Hypothalamus (tissue), 51 donors: ENCODE measurements at places on chromosomes 11 and 22.

- DNase-seq, result no peak
Measured at GRCh38 chr11:129625930-129626329, 189.7 kb upstream of the TMEM45B start.

GRCh38 chr11:31477528-31478222, 31.7 kb downstream of the IMMP1L start:
- DNase-seq, result no peak

GRCh38 chr11:121766991-121767390, 314.2 kb upstream of the SORL1-AS1 start:
- DNase-seq, result no peak

DNA sequence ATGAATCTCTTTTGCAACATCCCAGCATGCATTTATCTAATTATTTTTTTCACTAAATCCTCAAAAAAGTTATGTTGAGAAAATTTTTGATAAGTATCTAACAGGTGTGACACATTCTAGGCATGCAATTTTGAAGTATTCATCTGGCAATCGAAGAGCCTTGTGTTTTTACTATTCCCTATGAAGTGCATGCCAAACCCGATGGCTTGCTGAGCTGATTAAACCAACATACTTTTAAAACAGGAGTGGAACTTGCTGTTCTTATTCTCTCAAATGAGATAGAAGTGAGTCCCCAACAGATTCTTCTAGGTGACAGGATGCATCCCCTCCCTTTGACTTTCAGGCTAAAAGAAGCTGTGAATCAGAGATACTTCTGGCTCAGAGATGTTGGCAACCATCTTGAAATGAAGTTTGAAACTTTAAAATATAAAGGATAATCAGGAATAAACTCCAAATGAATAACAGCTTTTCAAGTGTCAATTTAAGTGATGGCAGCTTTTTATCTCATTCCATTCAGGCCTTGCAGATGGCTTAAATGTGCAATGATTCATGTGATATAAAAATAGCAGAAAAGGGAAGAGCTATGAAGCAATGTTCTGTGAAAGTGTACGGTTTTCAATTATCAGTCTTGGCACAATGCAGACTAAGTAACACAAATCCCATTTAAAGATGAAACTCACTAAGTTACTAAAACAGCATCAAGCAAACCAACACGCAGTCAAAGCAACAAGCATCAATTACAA, 67.7 kb downstream of the APOL5 start:
- no peak for DNase-seq

- DNase-seq, result no peak
Measured at GRCh38 chr11:82782825-82783374, 49.2 kb upstream of the FAM181B start.

GRCh38 chr11:66020618-66021357, 5.5 kb downstream of the CATSPER1 start:
- DNase-seq, result no peak

GRCh38 chr11:35324183-35324886, 95.0 kb downstream of the SLC1A2 start:
- no peak for DNase-seq

DNA sequence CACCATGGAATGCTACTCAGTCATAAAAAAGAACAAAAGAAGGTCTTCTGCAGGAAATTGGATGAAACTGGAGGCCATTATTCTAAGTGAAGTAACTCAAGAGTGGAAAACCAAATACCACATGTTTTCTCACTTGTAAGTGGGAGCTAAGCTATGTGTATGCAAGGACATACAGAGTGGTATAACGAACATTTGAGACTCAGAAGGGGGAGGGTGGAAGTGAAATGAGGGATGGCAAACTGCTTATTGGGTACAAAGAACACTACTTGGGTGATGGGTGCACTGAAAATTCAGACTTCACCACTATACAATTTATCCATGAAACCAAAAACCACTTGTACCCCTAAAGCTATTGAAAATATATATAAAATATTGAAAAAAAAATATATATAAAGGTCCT, 13.4 kb upstream of the CAT start:
- no peak for DNase-seq

DNA sequence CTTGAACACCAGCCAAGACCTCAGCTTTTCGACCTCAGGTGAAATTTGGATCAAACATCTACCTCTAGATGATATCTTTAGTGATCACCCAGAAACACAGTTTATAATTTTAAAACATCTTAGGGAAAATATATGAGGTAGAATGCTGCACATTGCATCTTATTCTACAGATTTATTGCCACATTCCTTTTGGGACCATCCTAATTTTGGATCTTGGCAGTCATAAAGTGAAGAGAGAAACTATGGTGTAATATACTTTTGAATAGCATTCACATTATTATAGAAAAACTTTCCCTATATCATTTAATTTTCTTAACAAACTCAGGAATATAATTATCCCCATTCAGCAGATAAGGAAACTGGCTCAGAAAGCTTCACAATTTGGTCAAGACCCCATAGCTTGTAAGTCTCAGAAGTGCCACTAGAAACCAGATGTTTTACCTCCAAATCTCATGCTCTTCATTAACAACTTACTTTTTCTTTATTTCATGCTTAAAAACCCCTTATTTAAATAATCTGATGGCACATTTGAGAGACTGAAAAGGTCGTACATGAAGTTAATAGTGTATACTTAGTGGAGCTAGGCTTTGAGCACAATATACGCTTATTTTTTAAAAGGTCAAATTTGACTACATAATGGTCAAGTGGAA, 199.2 kb upstream of the CTSC start:
- no peak for DNase-seq

DNA sequence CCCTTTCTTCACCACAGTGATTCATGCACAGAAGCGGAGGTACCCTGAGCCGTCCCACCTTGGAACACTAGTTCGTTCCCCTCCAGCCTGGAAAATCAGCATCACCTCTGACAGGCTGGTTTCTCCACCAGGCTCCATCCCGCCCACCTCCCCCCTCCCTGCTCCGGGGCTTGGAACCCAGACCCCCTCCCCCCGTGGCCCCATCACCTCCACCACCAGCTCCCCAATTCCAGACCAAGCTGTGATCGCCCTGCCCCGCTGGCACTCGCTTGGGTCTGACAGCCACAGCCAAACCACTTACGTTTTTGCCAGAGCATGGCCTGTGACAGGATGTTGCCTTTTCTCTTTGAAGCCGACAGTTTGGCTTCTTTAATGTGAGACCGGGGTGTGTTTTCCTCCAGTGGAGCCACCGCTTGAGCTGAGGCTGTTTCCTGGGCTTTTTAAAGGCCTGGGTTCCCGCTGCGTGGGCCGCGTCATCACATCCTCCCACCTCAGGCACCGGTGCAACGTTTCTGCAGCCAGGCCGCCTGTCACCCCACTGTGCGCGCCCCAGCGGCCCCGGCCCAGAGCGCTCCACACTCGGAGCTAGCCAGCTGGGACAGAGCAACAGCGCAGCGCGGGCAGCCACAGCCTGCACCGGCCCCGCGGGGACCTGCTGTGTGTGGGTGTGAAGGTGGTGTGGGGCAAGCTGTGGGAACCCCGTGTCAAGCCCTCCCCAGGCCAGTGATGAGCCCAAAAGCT, at the start of gene POU2AF1:
TSS of gene POU2AF1 (minus strand) at position 415 of the 741 bp plus-strand sequence. CDS start at position 317, 98 bp downstream.
- DNase-seq, result no peak

DNA sequence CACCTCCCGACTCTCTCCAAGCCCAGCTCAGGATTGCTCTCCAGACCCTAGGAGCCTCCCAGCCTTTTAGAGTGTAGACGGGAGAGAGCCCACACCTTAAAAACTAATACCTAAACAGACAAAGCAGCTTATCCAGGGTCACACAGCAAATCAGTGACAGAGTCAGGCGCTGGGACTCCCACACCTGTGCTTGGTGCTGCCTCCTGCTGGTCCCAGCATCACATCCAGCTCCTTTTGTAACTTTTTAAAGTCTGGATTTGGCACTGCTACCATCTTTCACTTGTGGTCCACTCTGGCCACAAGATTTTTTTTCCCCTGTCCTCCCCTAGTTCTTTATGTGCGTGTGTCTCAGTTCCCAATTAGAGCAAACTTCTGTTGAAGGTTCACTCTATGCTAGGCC, 4.7 kb downstream of the ANO1 start:
- no peak for DNase-seq

GRCh38 chr11:129145276-129145675, 46.8 kb downstream of the ARHGAP32 start:
- no peak for DNase-seq

GRCh38 chr22:47449508-47450270, 687.2 kb downstream of the TBC1D22A start:
- DNase-seq, result no peak

- DNase-seq, result no peak
Measured at GRCh38 chr11:81497202-81497804, 1236.4 kb downstream of the FAM181B start.

- DNase-seq, result no peak
Measured at GRCh38 chr11:8100158-8100557, 19.1 kb downstream of the TUB start.

GRCh38 chr22:48500471-48501230, 1327.0 kb downstream of the BRD1 start:
- DNase-seq, result no peak

- no peak for DNase-seq
Measured at GRCh38 chr11:57049749-57050148, 61.0 kb downstream of the OR5AK2 start.

DNA sequence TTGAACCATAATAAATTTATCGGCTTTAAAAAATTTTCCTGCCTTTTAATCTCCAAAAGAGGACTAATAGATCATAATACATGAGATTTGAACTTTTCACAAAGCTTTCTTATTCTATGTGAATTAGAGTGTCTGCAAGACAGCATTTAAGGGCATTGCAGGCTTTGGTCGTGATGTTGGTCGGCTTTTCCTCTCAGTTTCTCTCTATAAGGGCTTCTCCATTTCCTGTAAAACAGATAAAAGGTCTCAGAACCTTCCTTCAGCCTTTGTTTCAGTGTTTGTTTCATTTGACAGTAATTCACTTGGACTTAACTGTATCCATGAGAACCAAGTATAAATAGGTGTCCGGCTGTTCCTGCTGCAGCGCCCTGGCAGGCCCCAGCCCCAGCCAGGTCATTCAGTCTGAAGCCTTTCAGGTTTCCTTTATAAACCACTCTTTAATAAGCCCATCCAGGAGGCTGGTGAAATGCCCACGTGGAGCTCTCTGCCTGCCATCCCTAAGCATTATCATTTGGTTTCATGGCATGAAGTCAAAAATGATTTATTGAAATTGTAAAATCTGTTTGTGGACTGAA, 37.2 kb upstream of the ADSL start:
- DNase-seq, result no peak

DNA sequence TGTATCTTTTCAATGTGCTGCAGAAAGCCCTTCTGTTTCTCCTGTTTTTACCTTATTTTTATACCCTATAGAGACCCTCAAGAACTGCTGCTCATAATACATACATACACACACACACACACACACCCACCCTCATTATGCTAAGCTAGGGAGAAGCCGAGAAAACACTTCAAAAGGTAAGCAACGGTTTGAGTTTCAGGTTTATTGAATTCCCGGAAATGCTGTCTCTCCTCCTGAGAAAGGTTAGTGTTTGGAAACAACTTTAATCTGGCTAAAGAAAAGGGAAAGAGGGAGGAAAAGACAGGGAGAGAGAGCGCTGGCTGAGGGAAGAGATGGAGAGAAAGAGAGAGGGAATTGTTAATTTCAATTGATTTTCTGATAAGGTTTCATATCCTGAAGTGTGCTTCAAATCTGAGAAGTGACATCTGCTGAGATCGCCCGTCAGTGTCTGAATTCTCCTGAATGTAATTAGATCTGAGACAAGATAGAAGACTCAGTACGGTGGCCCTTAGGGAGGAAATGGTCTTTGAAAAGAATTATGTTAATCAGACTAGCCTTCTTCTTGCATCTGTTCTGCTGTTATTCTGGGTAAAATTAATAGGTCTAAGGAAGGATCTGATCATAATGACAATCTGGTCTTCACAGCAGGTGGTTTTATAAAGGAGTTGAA, 169.1 kb downstream of the NXPE2 start:
- no peak for DNase-seq

DNA sequence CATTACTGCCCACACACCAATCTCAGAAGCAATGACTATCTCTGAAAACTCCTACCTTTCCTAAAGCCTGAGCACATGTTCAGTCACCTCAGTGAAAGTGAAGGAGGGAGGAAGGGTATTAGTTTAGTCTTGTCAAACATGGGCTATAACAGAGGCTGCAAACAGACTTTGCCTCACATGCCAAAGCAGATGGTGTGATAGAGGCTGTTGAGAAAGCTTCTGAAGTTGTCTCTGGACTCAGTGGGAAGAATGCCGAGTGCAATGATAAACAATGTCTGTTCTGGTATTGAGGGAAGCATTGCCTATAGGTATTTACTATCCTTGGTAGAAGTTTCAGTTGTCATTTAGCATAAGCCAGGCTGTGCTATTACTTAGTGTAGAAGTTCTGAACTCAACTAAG, 314.5 kb upstream of the CCDC90B start:
- DNase-seq, result no peak

- DNase-seq, result no peak
Measured at GRCh38 chr11:93585758-93586157, 42.6 kb upstream of the SMCO4 start.

DNA sequence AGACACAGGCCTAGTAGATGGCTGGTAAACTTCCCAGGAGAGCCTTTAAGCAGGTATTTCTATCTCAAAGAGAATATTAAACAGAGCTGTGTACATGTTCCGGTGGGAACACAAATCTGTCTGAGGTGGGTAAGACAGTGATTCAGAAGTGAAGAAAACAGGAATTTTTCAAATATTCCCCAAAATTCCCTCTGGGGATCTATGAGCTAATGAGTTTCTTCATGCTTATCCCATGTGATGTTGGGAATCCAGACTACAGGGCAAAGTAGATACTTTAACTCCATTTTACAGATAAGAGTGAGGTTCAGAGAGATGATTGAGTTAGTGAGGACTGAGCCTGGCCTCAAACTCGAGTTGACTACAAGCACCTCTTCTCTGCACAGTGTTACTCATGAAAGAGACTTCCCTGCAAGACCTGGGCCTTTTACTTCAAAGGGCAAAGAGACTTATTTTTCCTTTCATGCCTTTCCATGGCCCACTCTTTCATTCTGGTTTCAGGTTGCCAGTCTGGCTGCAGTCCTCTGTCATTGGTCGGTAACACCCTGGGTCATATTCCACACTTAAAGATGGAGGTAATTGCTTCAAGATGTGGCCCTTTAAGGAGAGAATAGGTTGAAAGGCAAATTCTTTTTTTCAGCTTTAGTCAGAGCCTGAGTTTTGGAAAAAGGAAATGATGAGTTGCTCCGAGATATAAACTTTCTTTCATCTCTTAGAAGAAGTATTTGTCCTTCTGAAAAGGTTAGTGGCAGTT, 70.1 kb downstream of the CYB5R2 start:
- DNase-seq, result no peak

GRCh38 chr11:12682737-12683500, 8.7 kb downstream of the TEAD1 start:
- DNase-seq, result no peak

GRCh38 chr11:120859552-120860295, 164.2 kb upstream of the TBCEL start:
- DNase-seq, result no peak

DNA sequence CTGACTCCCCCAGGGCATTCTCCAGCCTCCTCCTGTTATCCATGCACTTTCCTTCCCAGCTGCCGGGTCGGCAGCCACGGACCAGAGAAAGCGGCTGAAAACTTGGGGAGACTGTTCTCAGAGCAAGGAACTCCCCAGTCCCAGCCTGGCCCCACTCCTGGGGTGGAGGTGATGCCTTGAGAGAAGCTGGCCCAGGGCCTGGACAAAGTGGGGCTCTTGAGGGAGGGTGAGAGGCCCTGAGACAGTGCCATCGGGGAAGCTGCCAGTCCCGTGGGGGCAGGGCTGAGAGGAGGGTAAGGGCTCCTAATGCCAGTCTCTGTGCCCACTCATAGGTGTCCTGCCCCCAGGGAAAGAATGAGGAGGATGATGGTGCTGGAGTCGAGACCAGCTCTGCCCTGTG, 53.8 kb downstream of the FLRT1 start:
- DNase-seq, result no peak
